Lung microvascular endothelial cell (primary cell): ENCODE measurements at places on chromosomes 1 and 21.

GRCh38 chr1:76053021-76053420 lies 21.5 kb upstream of the ST6GALNAC3 start:
- DNase-seq, result no peak

DNA sequence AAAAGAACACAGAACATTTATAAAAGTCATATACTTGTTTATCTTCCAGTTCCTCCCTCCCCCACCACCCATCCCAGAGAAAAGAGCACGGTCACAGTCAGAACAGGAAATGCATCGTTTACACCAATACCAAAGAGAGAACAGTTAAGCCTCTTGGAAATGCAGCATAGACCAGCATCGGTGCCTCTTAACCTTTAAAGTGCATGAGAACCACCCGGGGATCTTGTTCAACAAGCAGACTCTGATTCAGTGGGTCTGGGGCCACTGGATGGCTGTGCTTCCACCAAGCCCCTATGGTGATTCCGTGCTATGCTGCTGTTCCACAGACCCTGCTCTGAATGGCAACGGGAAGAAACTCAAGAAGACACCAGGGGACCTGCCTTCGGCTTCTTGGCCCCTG lies 19.2 kb downstream of the FAM89A start:
- peak; percentile 47 for DNase-seq

DNA sequence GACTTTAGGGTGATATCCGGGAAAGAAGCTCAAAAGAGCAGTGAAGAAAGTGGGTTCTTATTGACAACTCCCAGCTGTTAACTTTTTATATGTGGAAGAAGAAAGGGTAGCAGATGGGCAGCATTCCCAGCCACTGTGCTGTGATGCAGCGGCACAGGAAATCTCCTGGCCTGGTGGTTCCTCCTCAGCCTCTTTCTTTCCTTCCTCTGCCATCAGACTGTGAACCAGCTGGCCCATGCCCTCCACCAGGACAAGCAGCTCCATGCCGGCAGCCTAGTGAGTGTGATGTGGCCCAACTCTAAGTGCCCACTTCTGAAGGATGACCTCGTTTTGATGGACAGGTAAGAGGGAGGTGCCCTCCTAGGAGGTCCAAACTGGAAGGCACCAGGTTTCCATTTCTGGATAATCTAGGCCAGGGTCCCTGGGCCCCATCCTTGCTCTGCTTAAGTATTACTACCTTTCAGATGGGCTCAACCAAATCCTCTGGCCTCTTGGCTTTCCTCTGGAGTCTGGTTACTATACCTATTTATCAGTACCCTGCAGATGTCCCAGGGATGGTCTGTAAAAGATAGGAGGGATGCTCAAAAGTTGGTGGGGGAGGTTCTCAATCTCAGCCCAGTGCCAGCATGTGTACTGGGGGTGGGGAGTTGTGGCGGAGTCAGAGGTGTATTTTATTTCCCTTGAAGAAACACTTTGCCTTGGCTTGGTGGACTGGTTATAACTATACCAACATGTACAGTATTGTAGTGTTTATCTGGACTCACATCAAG lies 17.0 kb downstream of the MFN2 start:
- no peak for DNase-seq

- no peak for DNase-seq
These were observed 51.5 kb upstream of the WNT2B start for GRCh38 chr1:112457241-112457640.

DNA sequence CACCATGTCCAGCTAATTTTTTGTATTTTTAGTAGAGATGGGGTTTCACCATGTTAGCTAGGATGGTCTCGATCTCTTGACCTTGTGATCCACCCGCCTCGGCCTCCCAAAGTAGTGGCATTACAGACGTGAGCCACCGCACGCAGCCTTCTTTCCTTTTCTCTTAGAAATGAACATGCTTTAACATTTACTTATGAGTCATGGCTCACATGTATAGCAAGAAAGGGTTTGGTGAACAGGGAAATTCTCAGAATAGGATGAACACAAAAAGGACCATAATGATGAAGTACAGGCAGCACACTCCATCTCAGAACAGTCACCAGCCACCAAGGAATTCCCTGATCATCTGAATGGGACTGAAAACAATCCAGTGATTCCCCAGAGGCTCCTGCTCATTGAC lies 9.4 kb upstream of the VAMP4 start:
- DNase-seq, result no peak

DNA sequence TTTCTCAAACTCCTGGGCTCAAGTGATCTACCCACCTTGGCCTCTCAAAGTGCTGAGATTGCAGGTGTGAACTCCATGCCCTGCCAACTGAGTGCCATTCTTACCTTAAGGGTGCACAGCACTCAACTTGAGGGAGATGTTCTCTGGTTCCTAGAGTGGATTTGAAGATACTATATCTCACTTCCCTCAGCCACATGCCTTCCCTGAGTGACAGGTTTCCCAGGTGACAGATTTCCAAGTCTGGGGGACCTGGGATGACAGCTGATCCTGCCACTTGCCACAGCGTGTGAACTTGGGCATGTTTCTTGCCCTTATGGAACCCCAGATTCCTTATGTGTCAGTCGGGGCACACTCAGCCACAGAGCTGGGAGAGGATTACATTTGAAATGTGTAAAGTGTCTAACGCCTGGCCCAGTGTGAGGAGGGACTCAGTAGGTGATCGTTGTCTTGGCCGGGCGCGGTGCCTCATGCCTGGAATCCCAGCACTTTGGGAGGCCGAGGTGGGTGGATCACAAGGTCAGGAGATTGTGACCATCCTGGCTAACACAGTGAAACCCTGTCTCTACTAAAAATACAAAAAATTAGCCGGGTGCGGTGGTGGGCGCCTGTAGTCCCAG lies 29.6 kb upstream of the BTG2 start:
- no peak for DNase-seq

- no peak for DNase-seq
These were observed 31.9 kb downstream of the PRKCZ start for GRCh38 chr1:2082064-2082463.

DNA sequence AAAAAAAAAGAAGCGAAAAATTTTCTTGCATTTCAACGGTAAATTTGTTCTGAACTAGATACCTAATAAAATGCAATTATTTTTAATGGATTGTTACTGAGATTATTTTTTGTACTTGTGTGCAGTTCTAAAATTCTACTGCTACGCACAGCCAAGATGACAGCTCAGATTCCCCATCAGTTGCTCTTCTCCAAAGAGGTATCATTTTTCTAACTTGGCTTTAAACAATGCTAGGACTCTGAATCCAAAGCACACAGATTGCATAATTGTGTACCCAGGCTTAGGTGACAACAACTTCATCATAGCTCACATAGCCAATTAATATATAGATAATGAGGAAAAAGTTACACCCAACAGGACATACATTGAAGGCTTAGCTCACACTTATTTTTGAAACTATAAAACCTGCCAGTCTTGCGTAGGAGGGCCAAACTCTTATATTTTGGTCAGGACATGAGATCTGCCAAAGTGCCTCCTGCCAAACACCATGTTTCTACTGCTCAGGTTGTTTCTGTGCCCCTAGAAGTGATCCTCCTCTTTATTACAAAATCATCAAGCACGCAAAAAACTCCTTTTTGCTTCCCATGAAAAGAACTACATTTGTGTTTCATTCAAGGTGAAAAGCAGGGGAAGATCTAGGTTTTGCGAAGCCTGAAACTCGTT lies 10.6 kb upstream of the ZNHIT6 start:
- no peak for DNase-seq

DNA sequence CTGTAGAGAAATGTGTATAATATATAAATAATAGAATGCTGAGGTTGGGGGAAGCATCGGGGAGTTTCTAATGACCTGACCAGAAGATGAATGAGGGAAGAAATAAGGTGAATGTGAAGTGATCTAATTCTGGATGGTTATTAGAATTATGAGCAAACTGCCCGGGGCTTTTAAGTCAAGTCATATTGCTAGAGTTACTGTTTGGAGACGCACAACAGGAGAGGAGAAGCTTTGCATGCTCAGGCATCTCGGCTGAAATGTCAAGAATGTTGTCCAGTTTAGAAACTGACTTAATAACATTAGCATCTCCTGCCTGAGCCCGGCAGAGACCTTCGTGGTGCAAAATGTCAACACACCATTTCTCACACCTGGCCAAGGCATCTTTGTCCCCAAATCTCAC lies 119.1 kb downstream of the RRAGC start:
- no peak for DNase-seq

GRCh38 chr1:14106126-14106525 lies 406.1 kb downstream of the PRDM2 start:
- no peak for DNase-seq

- no peak for DNase-seq
These were observed 7.2 kb upstream of the TSPEAR start for GRCh38 chr21:44718571-44718970.

GRCh38 chr1:76352741-76353435 lies 278.3 kb downstream of the ST6GALNAC3 start:
- no peak for DNase-seq

GRCh38 chr1:241963722-241964121 lies 6.2 kb downstream of the BECN2 start:
- no peak for DNase-seq

GRCh38 chr1:36366091-36366661 lies 19.5 kb downstream of the STK40 start:
- no peak for DNase-seq

DNA sequence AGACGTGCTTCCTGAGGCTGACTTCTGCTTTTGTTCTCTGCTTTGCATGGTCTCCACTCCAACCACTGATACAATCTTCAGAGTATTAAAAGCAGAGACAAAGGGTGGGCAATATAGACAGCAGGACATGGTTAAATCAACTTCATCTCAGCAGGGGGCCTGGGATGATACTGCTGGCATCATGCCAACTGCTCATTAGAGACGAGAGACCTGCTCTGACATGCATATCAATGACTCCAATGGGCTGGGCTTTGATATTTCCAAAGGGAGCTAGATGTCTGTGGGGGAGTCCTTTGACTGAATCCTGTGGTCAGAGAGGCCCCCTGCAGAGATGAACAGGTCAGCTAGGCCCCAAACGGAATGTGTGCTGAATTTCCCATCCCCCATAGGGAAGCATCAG lies 106.6 kb downstream of the ACTL8 start:
- DNase-seq, result no peak

DNA sequence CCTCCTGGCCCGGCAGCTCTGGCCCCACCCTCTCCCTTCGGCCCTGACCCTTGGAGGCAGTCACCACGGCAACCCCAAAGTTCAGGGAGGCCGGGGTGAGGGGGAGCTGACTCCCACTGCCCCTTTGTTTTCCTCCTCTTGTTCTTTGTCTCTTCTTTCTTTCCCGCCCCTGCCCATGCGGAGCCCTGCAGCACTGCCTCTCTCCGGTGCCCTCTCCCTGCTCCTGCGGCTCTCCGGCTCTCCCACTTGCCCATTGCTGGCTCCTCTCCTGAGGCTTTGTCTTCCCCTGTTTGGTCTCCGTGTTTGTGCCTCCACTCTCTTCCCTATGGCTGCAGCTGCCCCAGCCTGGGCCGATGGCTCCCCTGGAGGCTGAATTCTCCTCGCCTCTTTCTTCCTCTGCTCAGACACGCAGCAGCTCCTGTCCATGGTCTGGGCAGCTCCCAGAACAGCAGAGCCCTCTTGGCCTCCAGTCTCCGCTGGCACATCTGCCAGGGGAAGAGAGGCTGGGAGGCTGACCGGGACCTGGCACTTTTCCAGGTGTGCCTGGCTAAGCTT lies 5.8 kb downstream of the CELSR2 start:
- no peak for DNase-seq

DNA sequence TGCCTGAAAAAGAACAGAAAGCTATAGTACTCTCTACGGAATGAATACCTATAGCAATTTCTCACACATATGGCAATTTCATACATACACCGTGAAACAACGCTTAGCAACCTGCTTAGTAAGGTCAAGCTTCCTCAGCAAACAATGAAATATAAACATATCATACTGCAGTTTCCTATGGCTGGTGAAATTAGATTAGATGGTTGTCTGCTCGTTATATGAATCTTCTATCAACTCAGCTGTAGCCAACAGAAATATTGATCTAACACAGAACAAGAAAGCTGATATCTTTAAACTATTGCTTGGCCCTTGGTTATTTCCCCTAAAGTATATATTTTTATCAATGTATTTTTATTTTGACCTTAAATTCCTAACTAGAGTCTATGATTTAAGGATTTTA lies 187.8 kb downstream of the SLC44A5 start:
- DNase-seq, result peak; percentile 2

GRCh38 chr1:92791487-92792066 lies 6.7 kb upstream of the EVI5 start:
- no peak for DNase-seq

- DNase-seq, result no peak
These were observed 107.5 kb downstream of the CSMD2 start for GRCh38 chr1:34057347-34058130.

DNA sequence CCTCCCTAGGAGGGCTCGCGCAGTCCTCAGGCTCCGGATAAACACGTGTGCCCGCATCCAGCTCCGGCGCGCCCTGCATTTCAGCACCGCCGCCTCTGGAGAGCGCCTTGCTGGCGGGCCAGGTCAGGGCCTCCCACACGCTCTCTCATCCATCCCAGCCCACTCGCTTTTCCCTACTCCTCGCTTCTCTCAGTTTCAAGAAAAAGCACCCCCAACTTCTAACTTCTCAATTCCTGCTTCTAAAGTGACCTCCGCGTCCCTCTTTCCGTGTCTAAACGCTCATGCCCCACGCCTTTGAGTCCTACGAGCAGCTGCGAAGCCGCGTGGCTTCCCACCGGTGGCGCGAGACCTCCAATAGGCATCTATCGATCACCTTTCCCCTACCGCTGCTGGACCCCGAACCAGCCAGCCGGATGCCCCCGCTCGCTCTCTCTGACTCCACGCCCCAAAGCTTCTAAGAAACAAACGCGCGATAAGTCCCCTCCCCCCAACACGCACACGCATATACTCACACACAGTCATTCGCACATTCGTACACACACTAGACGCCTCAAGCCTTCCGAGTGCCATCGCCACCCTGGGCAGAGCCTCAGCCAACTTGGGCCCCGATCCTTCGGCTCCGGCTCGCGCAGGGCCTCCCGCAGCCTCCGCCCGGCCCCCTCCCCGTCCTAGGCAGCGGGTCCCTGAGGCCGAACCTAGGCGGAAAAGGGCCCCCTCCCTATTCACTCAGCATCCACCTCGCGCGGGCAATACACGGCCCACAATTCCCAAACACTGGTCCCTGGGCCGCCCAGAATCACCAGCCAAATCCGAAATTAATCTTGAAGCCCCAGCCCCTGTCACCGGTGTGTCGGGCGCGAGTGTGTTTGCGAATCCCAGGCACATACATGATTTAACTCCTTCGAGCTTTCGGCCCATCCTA lies 1.1 kb downstream of the NMNAT2 start:
- peak; percentile 66 for DNase-seq
